Fibroblast of skin of right quadriceps (primary cell): ENCODE measurements at places on chromosomes 12 and 14.

- no peak for DNase-seq
Measured at GRCh38 chr12:13368431-13368830, 171.9 kb downstream of the EMP1 start.

DNA sequence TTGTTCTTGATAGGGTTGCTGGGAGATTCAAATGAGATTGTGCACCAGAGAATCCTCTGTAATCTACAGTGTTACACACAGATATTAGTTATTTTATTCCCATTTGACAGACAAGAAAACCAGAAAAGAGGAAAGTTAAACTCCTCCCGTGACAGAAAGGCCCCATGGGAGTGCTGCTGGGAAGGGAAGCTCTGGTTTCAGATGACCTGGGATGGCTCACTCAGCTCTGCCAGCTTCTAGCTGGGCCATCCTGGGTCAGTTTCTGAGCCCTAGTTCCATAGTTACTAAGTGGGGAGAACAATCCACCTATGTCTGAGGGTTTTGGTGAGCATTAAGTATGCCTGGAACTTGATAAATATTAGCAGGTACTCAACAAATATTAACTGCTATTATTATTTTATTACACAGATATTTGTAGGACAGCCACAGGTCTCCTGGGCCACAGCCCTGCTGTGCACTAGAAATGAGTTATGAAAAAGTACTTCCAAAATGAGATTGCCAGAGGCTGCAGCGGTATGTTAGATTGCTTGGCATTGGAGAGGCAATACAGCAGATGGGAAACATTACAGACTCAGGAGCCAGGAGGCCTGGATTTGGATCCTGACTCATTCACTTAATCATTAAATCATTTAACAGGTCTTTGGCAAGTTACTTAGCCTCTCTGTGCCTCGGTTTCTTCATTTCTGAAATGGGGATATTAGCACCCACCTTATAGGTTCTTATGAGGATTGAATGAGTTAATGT is 47.1 kb upstream of the STON2 start:
- no peak for DNase-seq

- DNase-seq: no peak
Measured at GRCh38 chr12:50085615-50086072, 502 bp downstream of the SMARCD1 start.

- no peak for DNase-seq
Measured at GRCh38 chr14:97633131-97633738, 836.1 kb downstream of the VRK1 start.

DNA sequence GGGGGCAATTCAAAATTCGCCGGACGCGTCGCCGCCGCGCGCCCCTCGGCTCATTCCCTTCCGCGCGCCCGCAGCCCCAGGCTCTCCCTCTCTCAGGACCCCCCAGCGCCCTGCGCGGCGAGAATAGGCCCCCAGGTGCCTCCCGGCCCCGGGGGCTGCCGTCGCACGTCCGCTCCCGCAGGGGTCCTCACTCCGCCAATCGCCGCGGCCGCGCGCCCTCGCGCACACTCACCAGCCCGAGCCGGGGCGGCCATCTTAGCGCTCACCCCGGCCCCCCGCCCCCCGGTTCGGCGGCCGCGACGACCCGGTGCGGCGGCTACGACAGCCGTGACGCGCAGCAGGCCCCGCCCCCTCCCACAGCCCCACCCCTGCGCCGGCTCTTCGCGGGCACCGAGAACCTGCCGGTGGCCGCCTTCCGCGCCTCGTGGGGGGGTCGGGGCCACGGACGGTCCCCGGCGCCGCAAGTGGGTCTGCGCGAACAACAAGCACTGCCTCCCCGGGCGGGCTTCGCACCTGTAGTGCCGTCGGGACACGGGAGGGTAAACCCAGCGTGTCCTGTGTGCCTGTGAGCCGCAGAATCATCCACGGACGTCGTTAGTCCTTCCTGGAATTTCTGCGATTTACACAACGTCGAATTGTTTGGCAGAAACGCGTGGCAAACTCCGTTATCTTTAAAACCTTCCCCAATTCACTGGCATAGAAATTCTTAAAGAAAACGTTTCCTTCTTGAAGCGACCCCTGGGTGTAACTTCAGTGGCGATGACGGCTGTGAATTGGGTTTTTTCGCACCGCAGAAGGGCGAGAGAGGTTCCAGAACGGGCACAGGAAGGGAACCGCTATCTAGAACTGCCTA is 2.5 kb downstream of the USP44 start:
- no peak for DNase-seq

DNA sequence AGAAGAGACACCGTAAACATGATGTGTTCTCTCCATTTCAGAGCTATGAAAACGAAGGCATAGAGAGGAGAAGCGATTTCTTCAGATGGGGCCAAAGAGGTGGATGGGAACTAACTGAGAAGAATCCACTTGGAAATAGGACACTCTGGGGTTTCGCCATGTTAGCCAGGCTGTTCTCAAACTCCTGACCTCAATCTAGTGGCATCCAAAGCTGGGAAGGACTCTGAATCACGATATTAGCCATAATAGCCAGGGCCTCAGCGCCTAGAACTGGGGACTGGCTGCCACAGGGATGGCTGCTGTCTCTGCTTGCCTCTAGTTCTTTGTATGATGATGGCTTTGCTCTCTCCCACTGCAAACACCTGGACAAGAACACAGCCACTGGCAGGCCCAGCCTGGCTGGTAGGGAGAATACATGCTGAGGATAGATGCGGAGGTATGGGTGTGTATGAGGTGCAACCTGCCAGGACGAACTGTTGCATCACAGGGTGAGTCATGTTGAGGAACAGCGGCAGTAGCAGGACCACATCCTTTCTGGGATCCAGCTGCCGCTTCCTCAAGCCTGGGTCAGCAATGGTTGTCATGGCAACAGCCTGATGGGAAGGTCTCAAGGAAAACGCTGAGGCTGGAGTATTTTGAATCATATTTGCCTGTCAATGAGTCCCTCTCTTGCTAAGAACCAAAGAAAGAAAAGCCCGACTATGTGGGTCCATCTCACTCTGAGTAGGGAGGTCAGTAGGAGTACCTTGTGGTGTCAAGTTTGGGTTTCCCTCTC is 31.1 kb downstream of the CCDC177 start:
- peak; percentile 87 for DNase-seq

DNA sequence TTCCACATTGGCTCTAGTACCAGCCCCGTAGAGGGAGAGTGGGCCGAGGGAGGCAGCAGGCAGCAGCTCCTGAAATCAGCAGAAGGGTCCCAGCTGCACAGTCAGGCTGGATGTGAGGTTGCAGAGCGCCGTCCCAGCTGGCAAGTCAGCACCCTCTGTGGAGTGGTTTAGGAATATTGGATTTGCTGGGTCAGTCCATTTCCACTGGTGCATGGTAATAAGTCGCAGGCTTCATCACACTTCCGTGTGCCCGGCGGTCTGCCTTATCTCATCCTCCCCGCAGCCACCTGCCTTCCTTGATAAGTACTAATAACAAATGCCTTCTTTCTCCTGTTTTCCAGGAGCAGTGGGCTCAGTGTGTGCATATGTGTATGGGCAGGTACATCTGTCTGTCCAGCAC is 112.9 kb downstream of the TSPAN9 start:
- no peak for DNase-seq

GRCh38 chr14:103155010-103155409 is 31.7 kb downstream of the TNFAIP2 start:
- no peak for DNase-seq

GRCh38 chr12:42260518-42260917 is 22.5 kb upstream of the YAF2 start:
- DNase-seq: no peak

DNA sequence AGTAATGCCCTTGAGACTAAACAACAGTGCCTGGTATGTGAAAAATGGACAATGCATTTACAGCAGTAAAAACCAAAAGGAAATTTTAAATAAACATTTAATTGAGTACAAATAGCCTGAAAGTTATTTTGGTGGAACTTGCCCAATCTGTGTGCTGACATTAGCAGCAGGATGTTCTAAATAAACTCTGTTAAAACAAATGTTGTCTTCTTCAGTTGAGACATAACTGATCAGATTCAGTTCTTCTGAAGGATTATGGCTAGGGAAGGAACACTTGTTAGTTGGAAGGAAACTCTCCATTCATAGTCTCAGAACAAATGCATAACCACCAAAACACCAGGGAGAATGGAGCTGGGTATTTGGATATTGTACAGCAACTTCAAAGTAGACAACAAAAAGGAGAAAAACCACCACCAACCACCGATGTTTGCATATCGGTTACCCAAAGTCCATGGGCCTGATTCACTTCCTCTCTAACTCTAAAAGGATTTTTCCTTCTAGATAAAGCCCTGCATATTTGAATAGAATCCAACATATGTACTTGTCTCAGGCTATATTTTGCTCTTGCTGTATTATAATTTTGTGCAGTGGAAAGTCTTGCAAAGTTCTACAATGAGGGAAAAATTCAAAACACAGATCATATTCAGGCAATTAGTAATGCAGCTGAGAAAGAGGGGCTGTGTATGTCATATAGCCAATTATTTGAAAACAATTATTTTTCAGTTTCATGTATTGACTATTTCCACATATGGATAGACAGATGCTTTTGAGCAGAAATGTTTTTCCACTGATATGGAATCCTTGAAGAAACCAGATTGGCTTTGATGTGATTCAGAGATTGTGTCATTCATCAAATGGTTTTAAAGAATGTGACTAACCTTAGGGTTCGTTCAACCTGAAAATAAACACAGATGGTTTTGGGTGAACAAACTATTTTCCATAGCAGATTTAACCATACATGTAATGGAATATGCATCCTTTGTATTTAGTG is 152.2 kb upstream of the BMP4 start:
- DNase-seq: peak; percentile 80

DNA sequence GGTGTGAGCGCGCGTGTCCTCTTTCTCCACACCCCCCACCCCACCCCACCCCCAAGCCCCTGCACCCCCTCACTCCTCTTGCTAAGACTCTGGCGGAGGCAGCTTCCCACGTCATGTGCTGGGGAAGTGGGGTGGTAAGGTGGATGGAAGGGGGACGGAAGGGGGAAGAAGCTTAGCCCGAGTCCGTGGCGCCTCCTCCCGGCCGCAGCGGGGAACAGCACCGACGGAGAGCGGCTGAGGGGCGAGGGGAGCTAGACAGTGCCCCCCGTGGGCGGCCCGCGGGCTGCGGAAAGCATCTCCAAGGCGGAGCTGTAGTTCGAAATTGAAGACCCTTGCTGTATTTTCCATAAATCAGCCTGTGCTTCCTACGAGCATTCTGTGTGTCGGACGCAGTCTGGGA is 588 bp upstream of the GRIN2B start:
- no peak for DNase-seq

- no peak for DNase-seq
Measured at GRCh38 chr14:41446008-41446407, 160.7 kb upstream of the LRFN5 start.

DNA sequence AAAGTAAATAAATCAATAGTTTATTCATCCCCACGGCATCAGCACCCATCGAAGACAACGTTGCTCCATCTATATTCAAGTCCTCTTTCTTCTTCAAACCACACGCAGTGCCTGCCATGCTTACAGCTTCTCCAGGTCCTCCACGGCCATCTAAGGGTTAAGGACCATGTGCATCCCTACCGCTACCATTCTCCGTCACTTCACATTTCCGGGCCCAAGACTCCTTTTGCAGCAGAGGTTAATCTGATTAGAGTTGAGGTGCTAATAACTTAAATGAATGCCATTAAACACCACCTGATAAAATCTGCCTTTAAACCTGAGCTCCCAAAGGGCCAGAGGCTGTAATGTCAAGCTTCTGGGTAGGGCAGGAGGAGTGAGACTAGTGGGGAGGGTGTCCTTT is 79.7 kb upstream of the CCND2 start:
- no peak for DNase-seq

- DNase-seq: no peak
Measured at GRCh38 chr12:43992856-43993255, 157.0 kb downstream of the TMEM117 start.

DNA sequence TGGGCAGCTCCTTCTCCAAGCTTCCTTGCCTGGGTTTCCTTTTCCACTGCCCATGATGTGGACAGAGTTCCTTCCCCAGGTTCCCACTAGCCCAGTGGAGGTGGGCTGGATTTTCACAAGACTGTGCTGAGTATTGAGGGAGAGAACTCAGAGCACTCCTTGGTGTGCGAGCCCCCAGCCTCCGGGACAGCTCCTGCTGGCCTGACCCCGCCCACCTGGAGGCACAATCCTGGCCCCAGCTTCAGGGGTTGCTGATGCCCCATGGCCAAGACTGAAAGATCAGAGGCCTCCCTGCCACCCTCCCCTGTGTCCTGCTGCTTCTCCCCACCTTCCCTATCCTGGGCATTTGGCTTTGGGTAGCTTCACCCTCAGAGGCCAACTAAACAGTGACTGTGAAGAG is 7.7 kb downstream of the KCNH3 start:
- DNase-seq: no peak

GRCh38 chr12:69430942-69431590 is 39.1 kb upstream of the FRS2 start:
- DNase-seq: no peak

DNA sequence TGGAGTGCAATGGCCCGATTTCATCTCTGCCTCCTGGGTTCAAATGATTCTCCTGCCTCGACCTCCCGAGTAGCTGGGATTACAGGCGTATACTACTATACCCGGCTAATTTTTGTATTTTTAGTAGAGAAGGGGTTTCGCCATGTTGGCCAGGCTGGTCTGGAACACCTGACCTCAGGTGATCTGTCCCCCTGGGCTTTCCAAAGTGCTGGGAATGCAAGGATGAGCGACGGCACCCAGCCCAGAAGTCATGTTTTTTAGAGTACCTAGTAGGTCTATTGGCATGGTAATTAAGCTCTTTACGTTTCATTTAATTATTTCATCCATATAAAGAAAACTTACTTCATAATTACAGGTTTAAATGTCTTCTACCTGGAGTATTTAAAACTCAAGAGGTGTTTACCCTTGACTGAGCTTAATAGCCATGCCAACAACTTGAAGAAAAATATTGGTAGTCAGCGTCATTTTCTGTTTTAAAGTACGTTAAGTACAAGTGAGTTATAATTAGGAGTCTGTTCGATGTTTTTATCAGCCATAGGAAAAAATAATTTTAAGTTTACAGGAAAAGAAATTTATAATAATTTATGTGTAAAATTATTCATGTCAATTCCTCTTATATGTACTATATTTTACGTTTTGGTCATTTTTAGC is 4.0 kb downstream of the TMPO start:
- no peak for DNase-seq

- DNase-seq: no peak
Measured at GRCh38 chr14:98093111-98093510, 1178.9 kb downstream of the BCL11B start.

DNA sequence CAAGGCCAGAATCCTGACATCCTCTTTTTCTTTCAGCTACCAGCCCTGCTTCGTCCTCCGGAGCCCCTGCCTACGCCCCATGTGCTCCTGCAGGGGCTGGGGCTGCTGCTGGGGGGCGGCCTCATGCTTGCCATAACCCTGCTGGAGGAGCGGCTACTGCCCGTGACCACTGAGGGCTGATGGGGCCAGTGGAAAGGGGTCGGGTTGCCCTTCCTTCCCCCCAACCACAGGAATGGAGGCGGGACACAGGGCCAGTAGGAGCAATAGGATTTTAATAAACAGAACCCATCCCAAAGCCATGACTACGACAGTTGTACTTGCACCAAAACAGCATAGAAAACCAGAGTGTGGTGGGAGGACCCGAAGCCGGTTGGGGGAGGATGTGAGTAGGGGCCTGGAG is 7.7 kb downstream of the SLC39A5 start:
- no peak for DNase-seq
